ENCODE measurements at places on chromosomes 5 and 9.

DNA sequence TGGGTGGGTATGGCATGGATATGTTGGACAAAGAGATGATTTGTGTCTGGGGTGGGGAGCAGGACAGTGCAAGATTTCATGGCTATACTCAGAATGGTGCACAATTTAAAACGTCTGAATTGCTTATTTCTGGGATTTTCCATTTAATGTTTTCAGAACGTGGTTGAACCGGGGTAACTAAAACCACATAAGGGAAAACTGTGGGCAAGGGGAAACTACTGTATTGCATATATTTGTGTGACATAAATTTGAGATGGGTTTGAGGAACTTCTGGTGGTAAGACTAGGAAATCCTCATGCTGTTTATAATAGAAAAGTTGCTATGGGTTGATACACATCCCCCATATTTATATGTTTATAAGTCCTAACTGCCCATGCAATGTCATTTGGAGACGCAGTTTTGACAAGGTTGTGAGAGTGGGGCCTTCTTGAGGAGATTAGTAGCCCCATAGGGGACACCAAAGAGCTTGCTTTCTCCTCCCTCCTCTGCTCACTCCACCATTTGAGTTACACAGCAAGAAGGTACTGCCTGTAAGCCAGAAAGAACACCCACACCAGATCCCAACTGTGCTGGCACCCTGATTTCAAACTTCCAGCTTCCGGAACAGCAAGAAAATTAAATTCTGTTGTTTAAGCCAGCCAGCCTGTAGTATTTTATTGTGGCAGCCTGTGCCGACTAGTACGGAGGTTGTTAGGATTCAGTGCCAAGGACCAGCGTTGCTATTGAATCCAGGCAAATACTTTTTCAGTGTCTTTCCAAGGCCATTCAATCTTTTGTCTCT, 2118.9 kb downstream of the MAT2B start:
- DNase-seq, result no peak

DNA sequence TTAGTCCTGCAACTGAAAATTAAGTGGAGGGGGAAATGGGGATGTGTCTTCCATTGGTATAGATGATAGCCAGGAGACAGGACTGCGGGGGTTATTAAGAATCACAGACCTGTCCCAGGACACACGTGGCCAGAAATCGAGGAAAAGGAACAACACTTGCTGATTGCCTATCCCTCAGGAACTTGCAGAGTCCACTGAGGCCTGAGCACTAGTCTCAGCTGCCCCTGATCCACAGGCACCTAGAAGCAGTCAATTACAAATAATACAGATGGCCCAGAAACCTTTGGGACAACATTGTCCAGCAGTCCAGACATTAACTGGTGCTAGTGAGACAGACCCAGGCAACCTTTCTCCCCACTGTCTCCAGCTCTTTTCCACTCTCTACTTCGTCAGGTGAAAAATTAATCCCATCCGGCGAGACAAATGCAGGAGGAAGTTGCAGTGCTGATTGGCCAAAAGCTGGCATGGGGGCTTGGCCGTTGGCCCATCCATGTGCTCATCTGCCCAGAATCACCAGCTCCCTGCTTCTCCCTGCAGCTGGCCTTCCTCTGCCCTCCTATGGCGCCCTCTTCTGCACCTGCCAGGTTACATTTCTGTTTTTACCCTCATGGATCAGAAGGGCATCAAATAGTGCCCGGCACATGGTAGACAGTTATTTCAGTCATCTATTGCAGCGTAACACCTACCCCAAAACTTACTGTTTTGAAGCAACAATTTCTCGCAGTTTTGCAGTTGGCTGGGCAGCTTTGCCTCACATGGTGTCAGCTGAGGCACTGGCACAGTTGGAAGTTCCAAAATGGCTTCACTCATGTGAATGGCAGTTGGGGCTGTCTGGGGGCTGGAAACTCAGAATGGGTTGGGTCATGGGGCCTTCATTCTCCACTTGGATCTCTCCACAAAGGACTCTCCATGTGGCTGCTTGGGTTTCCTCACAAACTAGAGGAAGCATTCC, 3.6 kb upstream of the B4GALT1 start:
- DNase-seq, result peak; percentile 19

DNA sequence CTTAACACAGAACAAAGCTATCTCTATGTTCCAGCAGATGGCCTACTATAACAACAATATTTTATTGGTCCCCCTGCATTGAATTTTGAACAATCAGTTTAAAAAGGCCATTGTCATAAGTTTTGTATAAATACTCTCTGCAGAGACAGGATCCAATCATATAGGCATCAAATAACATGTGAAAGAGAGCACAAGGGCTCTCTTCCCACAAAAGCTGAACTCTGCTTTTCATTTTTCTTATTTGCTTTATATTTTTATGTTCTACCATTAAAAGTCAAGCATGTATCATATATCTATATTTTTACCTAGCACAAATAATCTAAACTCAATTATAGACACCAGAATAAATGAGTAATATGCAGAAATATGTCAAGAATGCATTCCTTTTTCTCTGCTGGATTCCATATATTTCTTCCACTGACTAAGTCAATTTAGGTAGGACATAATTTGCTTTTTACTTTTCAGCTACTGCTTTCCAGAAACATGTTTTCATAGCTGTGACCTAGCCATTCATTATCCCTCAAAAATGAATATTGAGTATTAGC, 143.6 kb downstream of the CDH9 start:
- no peak for DNase-seq

- DNase-seq, result no peak
These were observed 44.1 kb upstream of the STXBP1 start for GRCh38 chr9:127567730-127568617.

- no peak for DNase-seq
These were observed 331.0 kb downstream of the GLIS3 start for GRCh38 chr9:3968891-3969290.

- DNase-seq, result no peak
These were observed 780.8 kb upstream of the ARRDC3 start for GRCh38 chr5:92163906-92164305.

GRCh38 chr9:133563291-133563796, 28.8 kb downstream of the ADAMTSL2 start:
- DNase-seq, result no peak

GRCh38 chr9:129544761-129545160, 76.1 kb downstream of the C9orf50 start:
- DNase-seq, result no peak

DNA sequence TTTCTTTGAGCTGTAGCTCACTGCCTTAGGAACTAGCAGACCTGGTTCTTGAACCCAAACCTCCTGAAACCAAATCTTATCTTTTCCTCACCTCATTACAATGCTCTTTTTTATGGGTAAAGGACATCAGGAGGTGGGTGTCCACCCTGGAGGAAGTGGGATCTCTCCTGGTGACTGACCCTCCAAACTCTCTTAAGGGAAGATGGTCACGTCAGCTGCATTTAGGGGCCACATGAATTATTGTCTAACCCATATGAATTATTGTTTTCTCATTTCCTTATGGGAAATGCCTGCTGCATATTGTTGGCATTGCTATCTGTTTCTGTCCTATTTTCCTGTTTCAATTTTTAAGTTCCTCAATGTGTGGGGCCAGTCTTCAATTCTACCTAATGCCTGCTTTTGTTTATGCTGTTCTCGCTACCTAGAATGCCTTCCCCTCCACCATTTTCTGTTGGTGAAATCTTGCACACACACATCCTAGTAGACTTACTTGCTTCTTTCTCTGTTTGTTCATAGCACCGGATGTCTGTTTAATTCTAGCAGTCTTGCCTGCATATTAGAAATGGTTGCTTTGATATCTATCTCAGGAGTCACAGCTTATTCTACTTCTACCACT, 22.0 kb upstream of the SPINK1 start:
- DNase-seq, result no peak

DNA sequence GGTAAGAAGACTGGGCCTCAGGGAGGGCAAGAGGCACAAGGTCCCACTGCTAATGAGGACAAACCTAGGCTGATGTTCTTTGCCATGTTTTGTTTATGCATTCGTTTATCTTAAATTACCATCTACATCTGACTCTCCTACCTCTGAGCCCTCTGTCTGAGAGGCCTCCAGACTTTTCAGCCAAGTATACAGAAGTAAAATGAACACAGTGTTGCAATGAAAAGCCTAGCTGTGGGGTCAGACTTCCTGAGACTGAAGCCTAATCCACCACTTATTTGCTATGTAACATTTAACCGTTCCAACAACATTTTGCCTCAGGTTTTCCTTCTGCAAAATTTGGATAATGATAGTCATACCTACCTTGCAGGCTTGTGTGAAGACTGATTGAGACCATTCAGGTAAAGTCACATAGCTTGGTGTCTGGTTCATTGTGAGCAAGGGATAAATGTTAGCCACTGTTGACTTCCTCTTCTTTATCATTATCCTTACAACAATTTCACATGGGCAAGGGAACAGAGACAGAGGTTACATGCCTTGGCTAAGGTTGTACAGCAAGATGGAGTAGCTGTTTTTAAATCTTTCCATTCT, 374.9 kb upstream of the CLINT1 start:
- DNase-seq, result no peak

DNA sequence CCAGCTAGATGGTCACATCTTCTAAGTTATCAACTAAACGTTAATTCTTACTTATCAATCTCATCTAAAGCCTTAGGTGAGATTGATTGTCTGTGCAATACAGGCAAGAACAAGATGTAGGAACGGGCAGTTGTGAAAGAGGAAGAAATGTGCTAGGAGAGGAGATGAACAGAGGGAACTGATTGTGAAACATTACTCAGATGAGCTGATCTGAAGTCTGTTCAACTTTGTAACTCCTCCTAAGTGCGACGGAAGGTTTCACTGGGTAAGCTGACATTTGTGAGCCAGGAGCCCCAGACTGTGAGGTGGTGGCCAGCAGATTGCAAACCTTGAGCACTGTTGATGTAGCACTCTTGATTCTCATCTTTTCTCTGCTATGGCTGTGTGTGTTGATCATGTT, 204.1 kb downstream of the CD180 start:
- no peak for DNase-seq

DNA sequence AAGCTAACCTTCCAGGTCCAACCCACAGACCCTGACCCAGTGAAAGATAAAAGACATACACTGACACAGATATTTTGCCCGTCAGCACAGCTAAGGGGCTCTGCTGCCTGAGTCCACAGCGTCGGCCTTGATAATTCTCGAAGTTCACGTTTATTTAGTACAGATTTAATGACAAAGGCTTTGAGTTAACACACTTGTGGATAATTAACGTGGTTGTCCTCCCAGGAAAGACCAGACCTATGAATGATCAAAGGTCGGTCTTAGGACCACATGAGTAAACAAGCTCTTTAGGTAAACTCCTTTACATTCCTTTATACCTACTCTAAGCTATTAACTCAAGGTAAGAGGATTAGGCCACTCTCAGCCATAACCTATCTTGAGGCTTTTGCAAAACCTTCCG, 11.3 kb upstream of the TEX10 start:
- DNase-seq, result no peak

- no peak for DNase-seq
These were observed 249.8 kb upstream of the ZNF608 start for GRCh38 chr5:124996023-124996763.

DNA sequence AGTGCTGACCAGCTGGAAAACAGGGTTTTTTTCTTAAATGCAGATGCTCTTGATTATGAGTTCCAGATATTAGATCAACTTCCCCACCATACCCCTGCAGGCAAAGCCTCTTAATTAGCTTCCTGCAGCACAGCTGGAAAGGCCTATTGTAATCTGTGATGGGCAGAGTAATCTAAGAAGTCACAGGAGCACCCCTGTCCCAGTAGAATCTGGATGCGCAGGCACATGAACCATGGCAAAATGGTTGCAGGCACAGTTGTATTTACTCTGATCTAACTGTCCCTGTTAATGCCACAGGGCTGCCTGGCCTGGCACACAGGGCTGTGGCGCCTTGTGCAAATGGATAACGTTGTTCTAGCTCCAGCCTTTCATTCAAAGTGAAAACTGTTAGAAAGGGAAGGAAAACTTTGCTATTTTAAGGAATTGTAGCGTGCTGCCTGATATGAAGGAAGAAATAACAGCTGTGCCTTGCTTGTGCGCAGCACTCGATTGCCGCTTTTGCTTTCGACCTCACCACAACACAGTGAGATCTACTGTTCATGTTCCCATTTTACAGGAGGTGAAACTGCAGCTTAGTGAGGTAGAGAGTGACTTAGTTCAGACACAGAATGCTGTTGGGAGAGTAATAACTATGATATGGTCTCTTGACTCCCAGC, 2.3 kb downstream of the TGFBI start:
- DNase-seq, result no peak

DNA sequence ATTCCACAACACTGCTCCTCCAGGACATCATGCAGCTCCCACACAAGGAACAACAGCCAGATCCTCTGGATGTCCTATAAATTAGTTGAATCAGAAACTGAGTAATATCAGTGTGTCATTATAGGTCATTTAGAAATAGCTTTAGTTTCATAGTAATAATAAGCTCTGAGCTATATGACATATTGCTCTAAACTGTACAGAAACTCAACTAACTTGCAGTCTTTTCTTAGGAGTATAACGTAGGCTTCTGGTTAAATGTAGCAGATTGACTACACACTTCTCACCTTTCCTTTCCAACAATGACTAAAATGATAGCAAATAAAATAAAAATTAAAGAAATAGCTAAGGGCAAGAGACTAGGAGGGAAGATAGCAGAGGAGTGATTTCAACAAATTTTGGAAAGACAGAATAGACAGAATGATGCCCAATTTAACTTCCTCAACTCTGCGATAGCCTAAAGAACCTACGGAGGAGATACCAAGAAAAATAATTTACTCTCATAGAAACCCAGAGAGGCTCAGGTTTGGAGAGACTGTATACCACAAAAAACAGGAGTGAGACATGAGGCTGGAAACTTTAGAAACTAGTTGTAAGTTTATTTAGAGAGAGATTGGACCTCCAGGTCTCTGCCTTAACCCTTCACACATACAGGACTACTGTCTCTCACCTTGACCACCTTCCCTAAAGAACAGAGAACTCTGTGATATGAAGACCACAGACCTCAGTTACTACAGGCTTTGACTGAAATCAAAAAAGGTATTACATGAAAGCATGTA, 193.7 kb downstream of the TSSK1B start:
- DNase-seq, result no peak

DNA sequence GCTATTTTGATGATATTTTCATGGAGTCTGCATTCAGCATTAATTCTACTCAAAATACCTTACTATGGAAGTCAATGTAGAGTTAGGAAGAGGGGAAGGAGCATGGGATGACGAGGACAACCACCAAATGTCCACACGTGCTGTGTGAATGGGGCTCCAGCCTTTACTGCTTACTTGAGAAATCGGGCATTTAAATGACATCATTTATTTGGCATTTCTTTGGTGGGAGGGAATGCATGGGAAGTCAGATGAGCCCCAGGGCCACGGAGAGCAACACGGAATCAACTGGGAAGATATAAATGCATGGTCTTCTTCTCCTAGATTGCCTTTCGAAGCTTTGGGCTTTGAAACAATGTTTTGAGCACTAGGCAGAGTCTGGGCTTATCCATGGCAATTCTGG, 458.5 kb upstream of the KLF4 start:
- DNase-seq, result no peak

DNA sequence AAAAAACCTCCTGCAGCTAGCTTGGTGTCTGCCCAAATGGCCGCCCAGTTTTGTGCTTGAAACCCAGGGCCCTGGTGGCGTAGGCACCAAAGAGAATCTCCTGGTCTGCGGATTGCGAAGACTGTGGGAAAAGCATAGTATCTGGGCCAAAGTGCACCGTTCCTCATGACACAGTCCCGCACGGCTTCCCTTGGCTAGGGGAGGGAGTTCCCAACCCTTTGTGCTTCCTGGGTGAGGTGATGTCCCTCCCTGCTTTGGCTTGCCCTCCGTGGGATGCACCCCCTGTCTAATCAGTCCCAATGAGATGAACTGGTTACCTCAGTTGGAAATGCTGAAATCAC, 83.0 kb upstream of the JAK2 start:
- DNase-seq, result no peak

GRCh38 chr9:16197578-16198370, 644.9 kb downstream of the CCDC171 start:
- no peak for DNase-seq

GRCh38 chr5:75049456-75050351, 2.7 kb downstream of the GCNT4 start:
- DNase-seq, result peak; percentile 4

All from activated naive CD4-positive, alpha-beta T cell (primary cell).